ENCODE measurements at places on chromosomes 1 and 21.

DNA sequence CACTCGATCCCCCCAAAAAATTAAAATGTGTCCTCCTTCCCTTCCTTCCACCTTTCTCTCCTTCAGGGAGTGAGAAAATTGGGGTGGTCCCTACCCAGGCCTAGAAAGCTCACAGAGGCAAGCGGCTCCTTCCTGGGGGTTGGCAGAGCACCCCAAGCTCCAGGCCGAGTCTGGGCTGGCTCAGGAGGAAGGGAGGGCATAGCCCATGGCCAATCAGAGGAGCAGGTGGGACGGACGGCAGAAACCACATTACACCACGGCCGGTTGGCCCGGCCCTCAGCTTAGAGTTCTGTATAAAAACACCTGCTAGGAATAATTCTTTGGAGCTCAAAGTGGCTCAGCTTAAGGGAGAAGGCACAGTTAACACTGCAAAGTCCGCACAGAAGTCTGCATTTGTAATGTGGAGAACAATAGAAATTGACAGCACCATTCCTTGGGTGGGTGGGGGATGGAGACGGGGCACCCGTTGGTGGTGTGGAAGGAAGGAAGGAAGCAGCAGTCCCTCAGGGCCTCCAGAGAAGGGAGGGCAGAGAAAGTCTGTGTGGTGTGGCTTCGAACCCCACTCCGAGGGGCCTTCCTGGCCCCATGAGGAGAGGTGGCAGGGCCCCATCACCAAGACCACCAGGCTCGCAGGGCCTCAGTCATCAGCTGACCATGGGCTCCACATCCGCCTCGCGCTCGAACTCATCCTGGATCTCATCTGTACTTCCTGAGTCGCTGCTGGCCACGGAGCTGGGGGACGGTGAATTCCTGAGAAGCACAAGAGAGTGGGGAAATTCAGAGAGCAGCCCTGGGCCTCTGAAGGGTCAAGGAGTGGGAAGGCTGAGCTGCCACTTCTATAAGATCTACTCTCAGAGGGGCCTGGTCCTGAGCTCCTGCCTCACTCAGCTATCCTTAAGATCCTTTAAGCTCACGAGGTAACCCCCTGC, 5.8 kb upstream of the ALDH4A1 start:
- no peak for DNase-seq

- DNase-seq: no peak
Measured at GRCh38 chr1:77958391-77958790, 20.5 kb downstream of the FUBP1 start.

GRCh38 chr1:97902067-97902466, 18.8 kb downstream of the DPYD start:
- DNase-seq: no peak

GRCh38 chr1:111804776-111805175, 49.1 kb downstream of the DDX20 start:
- DNase-seq: no peak

DNA sequence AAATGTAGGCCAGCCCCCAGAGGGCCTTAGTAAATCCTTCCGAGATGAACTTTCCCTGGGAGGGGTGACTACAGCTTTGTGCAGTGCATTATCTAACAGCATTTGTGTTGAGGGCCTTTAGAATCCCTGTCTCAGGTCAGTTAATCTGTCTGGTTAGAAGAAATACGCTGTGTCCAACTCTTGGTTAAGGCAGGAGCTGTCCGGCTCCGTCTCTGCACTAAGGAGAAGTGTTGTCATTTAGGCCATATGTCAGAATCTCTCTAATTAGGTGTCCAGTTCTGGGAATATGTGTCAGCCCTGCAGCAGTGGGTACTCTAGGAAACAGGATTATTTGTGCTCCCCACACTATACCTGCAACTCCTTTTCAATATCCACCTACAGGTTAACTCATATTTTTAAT, 67.1 kb upstream of the DESI2 start:
- DNase-seq: no peak

DNA sequence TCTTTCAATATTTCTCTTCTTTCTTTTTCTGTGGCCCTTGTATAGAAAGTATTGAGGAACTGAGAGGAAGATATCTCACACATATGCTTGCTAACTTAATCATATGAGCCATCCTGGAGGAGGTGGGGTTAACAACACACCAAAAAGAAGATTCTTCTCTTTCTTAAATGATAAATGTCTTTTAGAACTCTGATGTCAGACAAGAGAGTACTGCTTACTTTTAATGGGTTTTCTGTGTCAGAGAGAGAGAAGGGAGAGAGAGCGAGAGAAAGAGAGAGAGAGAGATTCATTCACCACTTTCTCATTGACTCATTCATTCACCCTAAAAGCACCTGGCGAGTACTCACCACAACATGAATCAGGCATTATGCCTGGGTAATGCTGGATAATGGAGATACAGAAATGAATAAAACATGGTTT, 250.3 kb upstream of the SGIP1 start:
- peak; percentile 59 for DNase-seq

- no peak for DNase-seq
Measured at GRCh38 chr1:196678510-196678884, 26.7 kb downstream of the CFH start.

GRCh38 chr1:92980732-92981647, 19.7 kb upstream of the DIPK1A start:
- peak; percentile 55 for DNase-seq

DNA sequence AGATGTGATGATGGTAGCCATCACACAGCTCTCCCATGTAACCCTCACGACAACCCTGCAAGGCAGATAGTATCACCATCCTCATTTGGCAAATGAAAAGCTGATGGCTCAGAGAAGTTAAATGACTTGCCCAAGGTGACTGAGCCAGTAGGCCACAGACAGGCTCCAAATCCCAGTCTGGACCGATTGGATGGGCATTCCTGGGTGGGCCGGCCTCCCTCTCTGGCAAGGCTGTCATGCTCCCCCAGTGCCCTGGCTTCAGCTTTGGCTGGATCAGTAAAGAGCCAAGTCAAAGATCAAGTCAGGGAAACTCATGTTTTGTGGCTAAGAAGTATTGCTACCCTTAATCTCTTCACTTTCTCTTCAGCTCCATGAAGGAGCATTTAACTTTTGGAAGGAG, 41.2 kb downstream of the CDCP2 start:
- DNase-seq: no peak

DNA sequence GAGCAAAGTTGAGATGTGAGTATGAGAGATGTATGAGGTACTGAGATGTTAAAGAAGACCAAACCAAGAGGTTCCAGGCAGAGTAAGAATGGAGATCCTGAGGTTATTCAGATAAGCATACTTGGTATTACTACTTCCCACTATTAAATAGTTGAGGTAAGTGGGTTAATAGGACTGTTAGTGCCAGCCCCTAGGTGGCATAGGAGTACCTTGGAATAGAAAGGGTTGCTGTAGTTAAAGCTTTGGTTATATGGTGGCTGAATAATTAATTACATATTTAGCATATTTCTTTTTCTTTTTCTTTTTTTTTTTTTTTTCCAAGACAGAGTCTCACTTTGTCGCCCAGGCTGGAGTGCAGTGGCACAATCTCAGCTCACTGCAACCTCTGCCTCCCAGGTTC, 397.9 kb upstream of the TMPRSS15 start:
- DNase-seq: no peak
